ENCODE measurements at places on chromosomes 3 and 15.

DNA sequence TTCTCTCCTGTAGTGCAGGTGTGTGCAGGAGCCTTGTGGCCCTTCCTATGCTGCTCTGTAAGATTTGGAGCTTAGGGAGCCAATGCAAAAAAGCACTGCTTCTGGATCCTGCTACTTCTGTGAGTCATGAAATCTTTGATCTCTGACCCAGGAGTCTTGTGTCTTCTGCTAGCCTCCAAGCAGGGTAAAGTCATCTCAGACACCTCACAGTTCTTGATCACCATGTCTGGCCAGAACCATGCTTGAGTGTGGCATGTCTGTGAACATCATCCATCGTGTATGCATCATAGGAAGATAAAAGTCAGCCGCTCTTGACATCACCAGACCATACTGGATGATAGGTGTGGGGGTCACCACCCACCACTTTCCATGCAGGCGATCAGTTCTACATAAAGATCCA, 247.8 kb downstream of the RPLP1 start:
- no peak for DNase-seq

GRCh38 chr15:56734013-56734635, 815 bp upstream of the ZNF280D start:
- no peak for DNase-seq

DNA sequence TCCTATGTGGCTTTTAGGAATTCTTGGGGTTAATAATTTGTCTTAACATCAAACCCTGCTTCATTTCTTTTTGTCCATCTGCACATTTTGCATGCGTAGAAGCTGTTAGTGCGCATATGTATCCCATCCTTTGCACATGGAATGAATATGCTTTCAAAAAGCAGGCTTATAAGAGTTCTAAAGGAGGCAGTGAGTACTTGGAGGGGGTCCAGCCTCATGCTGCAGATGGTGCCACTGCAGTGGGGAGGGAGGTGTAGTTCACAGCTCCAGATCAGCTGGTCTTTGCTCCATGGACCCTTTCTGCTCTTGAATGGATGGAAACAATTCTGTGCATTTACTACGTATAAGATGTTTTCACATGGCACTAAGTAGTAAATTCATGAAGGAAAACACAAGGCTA, 20.7 kb upstream of the SSR3 start:
- no peak for DNase-seq

DNA sequence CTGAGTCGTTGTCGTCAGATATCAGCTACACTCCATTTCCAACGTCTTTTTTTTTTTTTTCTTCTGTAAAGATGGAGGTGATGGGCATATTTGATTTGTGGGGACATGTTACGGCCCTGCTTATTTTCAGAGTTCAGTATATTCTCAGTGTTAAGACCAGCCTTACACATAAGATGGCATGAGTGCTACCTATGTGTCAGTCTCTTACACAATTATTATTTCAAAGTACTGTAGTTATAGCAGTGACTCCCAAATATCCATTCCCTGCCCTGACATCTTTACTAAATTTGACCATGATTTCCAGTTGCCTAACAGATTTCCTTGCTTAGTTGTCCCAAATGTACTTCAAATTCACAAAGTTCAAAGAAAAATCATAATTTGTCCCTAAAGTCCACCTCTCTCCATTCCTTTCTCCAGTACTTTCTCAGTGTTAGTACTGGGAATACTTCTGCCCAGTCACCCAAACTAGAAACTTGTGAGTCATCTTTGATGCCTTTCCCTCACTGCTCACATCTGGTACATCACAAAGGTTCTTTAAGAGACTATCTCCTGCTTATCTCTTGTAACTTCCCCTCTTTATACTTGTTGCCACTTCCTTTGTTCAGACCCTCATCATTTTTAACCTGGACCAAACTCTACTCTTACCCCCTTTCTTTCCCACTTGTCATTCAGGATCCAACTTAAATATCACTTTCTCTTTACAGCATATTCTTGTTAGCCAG, 67.0 kb downstream of the ZNF609 start:
- DNase-seq: peak; percentile 72

DNA sequence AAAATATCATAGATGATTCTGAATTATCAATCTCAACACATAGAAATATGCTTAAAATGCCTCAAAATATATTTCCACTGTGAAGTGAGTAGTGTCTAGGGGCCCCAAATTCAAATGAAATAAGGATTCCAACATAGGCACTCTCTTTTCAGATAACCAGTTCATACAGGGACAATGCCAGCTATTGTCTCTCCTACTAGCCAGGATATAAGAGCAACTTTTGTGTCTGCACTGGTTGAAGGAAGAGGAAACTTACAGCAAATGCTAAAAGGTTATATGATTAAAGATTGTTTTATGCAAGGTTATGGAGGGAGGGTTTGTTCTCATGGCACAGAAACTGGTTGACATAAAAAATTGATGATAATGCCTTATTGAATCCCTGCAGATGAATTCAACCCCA, 579.4 kb upstream of the ALCAM start:
- no peak for DNase-seq

DNA sequence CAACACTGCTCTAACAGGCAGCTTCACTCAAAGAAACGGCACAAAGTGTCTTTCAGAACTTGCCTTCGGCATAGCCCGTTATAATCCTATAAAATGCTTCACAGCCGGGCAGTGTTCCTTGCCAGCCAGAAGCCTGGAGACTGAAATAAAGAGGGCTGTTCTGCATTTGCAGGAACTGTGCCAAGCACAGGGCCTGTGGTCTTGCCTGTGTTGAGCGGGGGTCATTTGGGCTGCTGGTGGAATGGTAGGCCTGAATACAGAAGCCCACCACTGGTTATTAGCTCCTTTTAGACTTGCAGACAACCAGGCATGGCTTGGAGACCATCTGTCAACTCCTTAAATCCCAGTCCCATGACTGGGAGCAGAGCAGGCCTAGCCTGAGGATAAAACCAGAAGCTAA, 4.7 kb upstream of the ARHGEF3 start:
- no peak for DNase-seq

GRCh38 chr15:77021803-77022381, 27.0 kb downstream of the PSTPIP1 start:
- peak; percentile 72 for DNase-seq

GRCh38 chr15:29612096-29612495, 210.2 kb downstream of the TJP1 start:
- DNase-seq: peak; percentile 98

DNA sequence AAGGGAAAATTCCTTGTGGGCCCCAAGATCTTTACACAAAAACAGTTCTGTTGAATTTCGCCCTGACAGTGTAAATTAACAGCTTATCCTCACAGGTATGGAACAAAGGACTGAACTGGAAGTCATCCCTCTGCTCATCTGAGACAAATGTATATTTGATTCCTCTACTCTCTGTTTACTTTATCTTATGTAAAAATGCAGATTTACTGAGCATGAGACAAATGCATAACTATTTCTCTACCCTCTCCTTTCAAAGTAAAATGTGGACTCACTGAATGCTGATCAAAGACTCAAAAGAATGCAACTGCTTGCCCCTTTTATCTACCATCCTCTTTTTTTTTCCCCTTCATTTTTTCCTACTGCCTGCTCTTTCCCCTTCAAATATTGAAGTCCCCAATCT, 98.6 kb upstream of the CRBN start:
- no peak for DNase-seq

GRCh38 chr3:171783086-171783485, 27.2 kb downstream of the PLD1 start:
- no peak for DNase-seq

- no peak for DNase-seq
Observed at GRCh38 chr3:183822631-183823030, 2.7 kb downstream of the MAP6D1 start.

DNA sequence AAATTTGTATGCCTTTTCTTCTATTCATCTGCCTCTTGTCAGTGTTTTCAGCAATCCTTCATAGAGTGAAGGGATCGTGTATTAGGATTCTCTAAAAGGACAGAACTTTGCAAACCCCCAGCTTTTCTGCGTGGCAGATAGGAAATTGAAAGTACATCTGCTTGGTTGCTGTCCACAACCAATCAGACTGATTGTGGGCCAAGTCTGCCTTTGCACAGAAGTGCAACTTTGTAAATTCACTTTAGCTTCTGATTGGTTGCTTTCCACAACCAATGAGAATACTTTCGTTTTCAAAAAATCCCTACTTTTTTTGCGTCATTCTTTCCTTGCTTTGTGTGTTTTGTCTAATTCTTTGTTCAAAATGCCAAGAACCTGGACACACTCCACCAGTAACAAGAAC, 847.4 kb downstream of the FHIT start:
- no peak for DNase-seq

GRCh38 chr3:112005091-112005672, 6.5 kb downstream of the TAGLN3 start:
- no peak for DNase-seq

- DNase-seq: no peak
Observed at GRCh38 chr3:166367947-166368533, 530.8 kb upstream of the BCHE start.

GRCh38 chr3:129304962-129305222, 26.2 kb downstream of the HMCES start:
- DNase-seq: no peak
